ENCODE measurements at places on chromosomes 1 and 21. TPM values are rescaled to one million over a fixed set of nuclear protein-coding genes. Genes with fewer than 3 reads are reported as not detected.

GRCh38 chr1:234613128-234613875, 3.3 kb upstream of the IRF2BP2 start:
- no peak for DNase-seq

- DNase-seq = no peak
These were observed 42.4 kb upstream of the LRRC52 start for GRCh38 chr1:165501330-165501969.

DNA sequence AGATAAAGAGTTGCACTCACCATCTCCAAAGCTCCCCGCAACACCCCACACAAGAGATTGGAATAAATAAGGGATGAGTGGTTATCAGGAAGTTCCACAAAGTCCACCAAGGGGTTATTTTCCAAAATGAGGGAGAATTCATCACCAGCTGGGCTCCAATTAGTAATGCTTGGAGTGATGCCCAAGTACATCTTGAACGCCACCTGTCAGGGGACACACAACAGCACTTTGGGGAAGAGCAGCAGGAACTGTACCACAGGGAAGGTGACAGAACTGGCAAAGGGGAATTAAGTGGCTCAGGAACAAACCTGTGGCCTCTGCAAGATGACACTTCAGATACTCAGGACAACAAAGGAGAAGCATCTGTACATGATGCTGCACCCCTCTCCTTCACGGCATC, 11.5 kb downstream of the TRAPPC3 start:
- DNase-seq = no peak

Gene CRP
- total RNA-seq = 0.96 TPM

Measured in omental fat pad (tissue), 4 donors.